Effector memory CD4-positive, alpha-beta T cell (primary cell): ENCODE measurements at places on chromosomes 12 and 14.
A peak's percentile ranks its signal among the peaks of the same experiment; 100 is the strongest.

DNA sequence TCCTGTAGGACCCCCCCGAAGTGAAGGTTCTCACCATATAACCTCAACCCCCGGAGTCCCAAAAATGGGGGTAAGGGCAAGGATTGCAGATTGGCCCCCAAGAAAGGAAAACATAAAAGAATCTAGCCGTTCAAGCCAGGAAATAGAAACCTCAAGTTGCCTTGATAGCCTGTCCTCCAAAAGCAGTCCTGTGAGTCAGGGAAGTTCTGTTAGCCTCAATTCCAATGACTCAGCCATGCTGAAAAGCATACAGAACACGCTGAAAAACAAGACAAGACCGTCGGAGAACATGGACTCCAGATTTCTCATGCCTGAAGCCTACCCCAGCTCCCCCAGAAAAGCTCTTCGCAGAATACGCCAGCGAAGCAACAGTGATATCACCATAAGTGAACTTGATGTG is 344.2 kb upstream of the RGS6 start:
- DNase-seq = no peak

- DNase-seq = peak; percentile 49
Observed at GRCh38 chr12:119989731-119990381, 820 bp downstream of the BICDL1 start.

- no peak for DNase-seq
Observed at GRCh38 chr14:61474015-61474414, 152.6 kb downstream of the PRKCH start.

- DNase-seq = no peak
Observed at GRCh38 chr12:67202678-67203012, 66.5 kb upstream of the CAND1 start.

GRCh38 chr12:93889516-93890212 is 212.5 kb downstream of the CRADD start:
- DNase-seq = no peak

GRCh38 chr12:111056618-111057521 is 136.5 kb upstream of the MYL2 start:
- peak; percentile 23 for DNase-seq

GRCh38 chr14:92759300-92759678 is 10.9 kb upstream of the LGMN start:
- no peak for DNase-seq

DNA sequence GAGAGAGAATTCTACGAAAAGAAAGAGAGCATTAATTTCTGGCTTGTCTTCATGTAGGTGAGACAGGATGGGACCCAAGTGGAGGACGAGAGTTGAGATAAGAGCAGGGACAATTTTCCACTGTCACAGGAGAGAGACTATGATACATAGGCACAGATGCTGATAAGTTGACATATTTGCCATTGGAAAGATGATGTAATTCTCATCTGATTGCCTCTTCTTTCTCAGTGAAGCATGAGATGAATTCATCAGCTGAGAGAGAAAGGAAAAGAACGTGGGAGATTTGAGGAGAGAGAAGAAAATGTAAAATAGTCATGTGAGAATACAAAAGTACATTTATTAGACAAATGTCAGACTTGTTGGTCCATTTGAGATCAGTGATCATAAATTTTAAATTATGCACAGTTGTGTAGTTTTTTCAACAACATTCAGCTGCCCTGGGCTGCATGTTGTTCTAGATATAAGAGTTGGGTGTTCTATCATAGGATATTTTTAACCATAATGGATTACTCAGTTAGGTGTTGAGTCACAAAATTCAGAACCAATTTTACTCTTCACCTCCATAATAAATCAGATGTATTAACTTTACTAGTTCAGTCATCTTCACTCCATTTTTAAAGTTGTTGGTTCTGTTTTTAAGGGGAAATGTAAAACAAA is 222.9 kb downstream of the DPY19L2 start:
- DNase-seq = no peak

GRCh38 chr12:70106347-70106746 is 136.9 kb upstream of the CNOT2 start:
- no peak for DNase-seq

- DNase-seq = no peak
Observed at GRCh38 chr12:3947781-3948180, 74.6 kb upstream of the PARP11 start.
